ENCODE measurements at places on chromosomes 5 and 9.

DNA sequence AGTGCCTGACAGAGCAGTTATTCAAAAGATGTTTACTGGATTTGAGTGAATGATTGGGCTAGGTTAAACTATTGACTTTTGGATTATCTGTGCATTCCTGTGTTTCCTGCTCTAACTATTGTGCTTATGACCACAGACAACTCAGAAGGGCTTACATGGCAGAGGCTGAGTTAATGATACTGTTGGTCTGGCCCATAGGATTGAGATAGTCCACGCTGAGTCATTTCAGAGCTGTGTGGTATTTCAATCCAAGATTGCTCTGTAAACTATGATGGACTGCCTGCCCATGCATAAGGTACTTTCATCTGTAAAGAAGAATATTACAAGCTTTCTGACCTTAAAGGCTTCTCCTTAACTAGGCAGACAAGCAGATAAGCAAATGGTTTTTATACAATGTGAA lies 49.1 kb upstream of the SLIT3 start:
- peak; percentile 36 for DNase-seq

DNA sequence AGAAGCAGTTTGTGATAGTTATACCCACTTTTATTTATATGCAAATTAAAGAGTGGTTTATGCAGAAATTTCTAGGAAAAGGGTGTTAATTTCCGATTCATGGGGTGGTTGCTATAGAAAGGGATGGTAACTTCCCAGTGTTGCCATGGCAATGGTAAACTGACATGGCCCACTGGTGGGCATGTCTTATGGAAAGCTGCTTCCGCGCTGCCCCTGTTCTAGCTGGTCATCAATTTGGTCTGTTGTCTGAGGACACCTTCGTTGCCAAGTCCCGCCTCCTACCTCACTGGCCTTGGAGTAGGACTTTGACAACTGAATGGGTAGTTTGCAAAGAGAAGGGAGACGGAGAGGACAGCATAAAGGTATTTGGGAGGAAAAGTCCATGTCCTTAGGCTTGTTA lies 74.0 kb upstream of the SMIM23 start:
- no peak for DNase-seq

DNA sequence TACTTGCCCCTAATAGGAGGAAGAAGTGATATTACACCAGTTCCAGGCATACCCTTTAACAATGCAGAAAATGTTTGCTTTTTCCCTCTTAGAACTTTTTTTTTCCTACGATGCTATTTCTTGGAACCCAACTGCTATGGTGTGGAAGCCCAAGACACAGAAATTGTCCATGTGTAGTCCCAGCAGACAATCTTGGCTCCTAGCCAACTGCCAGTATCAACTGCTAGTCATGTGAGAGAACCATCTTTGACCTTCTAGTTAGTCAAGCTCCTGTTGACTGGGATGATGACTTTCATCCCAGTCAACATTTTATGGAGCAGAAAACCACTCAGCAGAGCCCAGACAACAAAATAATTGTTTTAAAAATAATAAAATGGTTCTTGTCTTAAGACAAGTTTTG lies 532.4 kb downstream of the TLR4 start:
- no peak for DNase-seq

GRCh38 chr9:98520221-98520960 lies 188.3 kb downstream of the GABBR2 start:
- no peak for DNase-seq

DNA sequence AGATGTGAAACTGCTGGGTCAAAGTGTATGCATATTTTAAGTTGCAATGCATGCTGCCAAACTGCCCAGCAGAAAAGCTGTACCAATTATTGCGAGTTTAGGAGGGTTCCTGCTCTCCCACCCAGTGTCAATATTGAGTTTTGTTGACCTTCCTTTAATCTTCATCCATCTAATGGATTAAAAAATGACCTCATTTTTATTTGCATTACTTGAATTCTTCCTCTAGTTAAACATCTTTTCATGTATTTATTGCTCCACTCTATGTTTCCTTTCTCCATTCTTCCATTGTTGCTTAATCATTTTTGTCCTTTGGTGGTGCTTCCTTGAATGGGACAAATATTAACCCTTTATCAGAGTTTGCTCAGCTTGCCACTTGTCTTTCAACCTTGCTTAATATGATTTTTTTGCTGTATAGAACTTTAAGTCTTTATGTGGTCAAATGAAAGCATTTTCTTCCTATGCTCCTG lies 32.4 kb downstream of the TLE1 start:
- no peak for DNase-seq

GRCh38 chr9:6566409-6567139 lies 79.0 kb downstream of the GLDC start:
- peak; percentile 92 for DNase-seq

- DNase-seq = no peak
Observed at GRCh38 chr5:56326116-56326515, 93.0 kb upstream of the ANKRD55 start.

GRCh38 chr5:154109416-154110106 lies 70.8 kb downstream of the MFAP3 start:
- no peak for DNase-seq

- DNase-seq = no peak
Observed at GRCh38 chr9:14323985-14324650, 10.2 kb upstream of the NFIB start.

Measured in GM04504 (cell line).